NCI-H460 (cell line): ENCODE measurements at places on chromosomes 6 and 20. TPM values are rescaled to one million over a fixed set of nuclear protein-coding genes. Genes with fewer than 3 reads are reported as not detected.

DNA sequence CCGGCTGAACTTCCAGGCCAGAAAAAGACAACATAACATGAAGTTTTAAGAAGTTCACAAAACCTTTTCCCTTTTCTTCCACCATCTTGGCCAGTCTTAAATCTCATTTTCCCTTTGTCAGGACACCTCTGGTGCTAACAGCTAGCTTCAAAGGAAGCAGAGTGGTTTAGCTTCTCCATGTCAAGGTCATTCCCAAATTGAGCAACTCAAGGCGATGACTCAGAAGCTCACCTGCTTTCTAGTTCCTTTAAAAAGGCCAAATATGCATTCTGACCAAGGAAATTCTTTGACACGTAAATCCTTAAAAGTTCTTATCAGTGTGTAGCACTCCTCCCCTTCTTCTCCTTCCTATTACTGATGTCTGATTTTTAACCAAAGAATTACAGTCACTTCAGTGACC is 69.6 kb upstream of the VGLL2 start:
- no peak for DNase-seq

- no peak for DNase-seq
Measured at GRCh38 chr20:31815408-31816188, 3.6 kb upstream of the MYLK2 start.

GRCh38 chr6:74447013-74447412 is 751.0 kb downstream of the CD109 start:
- DNase-seq, result no peak

GRCh38 chr20:33291416-33291815 is 8.4 kb downstream of the BPIFB1 start:
- no peak for DNase-seq

DNA sequence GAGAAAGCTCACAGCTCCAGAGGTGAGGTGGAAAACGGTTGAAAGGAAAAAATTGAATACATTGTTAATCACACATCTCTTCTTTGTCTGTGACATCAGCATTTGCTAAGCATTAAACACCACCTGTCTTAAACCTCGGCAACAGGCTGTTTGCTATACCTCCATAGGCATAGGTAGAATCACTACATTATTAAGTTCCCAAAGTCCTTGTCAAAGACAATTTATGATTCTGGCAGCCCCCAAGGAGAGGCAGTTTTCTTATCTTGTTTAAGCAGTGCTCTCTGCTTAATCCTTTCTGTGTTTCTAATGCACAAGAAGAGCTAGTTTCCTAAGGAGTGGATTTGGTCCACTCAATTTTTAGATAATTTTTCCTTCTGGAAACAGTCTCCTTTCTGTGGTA is 249.7 kb downstream of the NKAIN2 start:
- no peak for DNase-seq

- no peak for DNase-seq
Measured at GRCh38 chr6:57216235-57217101, 5.6 kb downstream of the RAB23 start.

GRCh38 chr20:12318043-12318442 is 400.4 kb downstream of the BTBD3 start:
- DNase-seq, result no peak

DNA sequence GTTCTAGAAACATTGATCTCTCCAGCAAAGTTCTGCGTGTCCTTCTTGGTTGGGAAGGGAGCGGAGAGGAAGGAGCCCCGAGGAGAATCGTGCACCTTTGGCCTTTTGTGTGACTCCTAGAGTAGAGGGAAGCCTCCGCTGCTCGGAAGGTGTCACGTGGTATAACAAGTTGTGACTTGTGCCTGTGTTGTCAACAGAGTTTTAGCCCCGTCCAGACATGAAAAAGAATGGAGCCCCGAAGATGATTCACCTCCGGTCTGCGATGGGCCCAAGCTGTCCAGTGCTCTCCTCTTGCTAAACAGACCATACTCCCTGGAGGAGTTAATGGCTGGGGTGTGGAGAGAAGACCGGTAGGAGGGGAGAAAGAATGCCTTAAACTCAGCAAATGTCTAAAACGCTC is 7.0 kb downstream of the EYA2 start:
- DNase-seq, result no peak

The SDCBP2 gene
- total RNA-seq, result 3.6 and 5.0 TPM in 2 replicates
